ENCODE measurements at places on chromosomes 11 and 22.

- no peak for DNase-seq
Measured at GRCh38 chr22:42425337-42425988, 6.7 kb downstream of the NFAM1 start.

DNA sequence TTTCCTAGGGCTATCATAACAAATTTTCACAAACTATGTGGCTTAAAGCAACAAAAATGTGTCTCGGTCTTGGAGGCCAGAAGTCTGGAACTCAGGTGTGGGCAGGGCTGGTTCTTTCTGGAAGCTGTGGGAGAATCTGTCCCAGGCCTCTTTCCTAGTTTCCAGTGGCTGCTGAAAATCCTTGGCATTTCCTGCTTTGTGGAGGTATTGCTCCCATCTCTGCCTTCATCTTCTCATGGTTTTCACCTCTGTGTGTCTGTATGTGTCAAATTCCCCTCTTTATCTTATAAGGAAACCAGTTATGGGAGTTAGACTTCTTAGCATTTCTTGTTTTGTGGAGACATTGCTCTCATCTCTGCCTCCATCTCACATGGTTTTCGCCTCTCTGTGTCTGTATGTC, 130.4 kb upstream of the PLET1 start:
- no peak for DNase-seq

DNA sequence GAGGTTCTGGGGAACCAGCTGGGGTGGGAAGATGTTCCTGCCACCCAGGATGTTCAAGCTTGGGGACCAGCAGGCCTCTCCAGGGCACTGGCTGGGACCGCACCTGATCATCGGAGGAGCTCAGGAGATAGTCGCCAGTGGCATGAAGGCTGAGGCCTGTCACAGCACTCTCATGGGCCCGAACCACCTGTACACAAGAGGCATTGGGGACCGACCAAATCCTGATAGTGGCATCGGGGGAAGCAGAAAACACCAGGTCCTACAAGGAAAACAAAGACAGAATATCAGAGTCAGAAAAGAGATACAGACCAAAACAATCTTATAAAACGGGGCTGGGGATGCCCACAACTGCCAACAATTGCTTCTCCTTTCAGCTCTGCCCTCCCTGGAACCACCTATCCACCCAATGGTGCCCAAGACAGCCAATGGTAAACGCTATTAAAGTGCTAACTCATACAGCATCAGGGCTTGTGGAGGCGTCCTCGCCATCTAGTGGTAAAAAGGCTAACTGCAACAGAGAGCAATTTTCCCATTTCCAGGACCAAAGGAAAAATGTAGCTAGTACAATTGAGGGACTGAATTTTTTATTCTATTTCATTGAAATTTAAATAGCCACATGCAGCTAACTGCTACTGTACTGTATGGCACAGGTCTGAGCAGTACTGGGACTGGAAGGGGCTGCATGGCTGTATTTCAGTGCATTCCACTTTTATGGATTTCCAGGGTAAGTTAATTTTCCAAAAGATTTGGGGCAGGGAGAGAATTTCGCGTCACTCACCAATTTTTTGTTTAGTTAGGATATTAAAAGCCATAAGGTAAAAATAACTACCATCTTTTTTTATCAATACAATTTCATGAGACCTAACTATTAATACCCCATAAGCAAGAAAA, 7.1 kb downstream of the PRPF19 start:
- DNase-seq = no peak

DNA sequence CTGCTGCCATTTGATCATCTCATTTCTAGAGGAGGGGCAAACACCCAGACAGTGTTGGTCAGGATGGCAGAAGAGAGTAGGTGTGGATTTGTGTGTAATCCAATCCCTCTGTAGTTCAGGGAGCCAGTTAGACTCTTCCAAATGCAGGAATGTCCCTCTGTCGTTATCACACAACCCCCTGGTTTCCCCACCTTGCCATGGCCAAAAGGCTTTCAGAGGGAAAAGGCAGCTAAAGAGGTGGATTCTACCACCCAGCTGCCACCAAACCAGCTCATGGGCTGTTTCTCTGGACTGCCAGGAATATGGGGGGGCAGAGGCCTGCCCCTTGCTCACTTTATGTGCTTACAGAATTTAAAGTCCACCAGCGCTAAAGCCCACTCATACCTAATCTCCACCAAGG, 18.1 kb downstream of the TSKU start:
- no peak for DNase-seq

DNA sequence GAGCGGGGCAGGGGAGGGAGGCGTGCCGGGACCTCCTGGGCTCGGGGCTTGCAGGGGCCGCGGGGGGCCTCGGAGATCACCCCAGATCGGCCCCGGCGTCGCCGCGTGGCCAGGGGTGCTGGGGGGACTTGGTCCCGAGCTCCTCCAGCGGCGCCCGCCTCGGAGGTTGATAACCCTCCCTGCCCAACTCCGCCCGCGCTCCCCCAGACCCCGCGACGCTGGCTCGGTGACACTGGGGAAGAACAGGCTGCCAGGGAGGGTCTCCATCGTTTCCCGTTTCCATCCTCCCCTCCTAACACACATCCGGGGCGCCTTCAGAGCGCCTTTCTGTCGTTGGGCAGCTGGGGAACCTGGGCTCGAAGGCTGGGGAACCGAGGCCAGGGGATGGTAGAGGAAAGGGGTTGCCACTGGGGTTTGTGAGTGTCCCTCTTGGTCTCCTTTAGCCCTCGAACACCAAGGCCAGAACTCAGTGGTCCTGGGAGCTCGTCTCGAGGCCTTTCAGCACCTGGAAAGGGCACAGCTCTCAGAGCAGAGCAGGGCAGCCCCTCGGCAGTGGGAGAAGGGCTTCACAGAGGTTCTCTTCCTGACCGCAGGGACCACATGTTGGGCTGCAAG, 431 bp downstream of the SLC37A2 start:
- DNase-seq = no peak

- no peak for DNase-seq
Measured at GRCh38 chr11:124233376-124233775, 7.5 kb upstream of the OR8G1 start.

GRCh38 chr11:3207526-3208189, 11.0 kb downstream of the MRGPRG start:
- DNase-seq = no peak

DNA sequence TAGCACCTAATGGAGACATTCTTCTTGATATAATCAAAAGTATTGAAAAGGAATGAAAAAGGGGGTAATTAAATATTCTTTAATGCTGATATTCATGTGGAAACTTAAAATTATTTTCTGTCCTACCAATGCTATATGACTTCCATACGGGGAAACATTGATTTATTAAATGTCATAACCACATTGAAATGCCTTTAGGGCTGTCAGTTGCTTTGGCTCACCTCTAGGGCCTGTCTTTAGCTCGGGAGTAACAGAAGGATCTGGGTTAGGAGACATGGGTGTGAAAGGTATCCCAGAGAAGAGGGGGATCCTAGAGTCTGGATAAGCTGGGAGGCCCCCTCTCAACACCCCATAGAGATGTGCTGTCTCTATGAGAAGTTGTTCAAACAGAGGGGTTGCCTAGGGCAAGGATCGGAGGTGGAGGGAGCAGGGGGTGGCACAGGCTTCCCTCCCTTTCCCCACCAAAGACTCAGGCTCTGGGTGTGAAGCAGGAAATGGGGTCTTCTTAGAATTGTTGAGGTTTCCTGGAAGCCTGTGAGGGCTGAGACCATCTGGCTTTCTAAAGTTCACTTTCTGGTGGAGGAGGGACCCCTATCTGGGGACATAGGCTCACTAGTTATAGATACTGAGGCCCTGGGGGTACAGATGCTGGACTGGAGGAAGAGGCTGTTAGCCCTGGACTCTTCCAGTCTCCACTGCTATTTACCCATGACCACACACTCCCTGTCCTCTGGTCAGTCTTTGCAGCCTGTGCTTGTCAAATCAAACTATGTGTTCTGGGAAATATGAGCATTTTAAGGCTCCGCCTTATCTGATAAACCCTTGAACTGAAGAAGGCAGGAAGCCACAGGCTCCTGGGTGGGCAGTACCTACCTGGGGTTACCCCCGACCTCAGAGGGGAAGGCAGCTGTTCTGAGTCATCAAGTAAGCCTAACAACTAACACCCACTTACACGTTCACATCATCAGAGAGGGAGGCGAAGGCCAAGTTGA, 55.8 kb upstream of the RRAS2 start:
- DNase-seq = peak; percentile 84

DNA sequence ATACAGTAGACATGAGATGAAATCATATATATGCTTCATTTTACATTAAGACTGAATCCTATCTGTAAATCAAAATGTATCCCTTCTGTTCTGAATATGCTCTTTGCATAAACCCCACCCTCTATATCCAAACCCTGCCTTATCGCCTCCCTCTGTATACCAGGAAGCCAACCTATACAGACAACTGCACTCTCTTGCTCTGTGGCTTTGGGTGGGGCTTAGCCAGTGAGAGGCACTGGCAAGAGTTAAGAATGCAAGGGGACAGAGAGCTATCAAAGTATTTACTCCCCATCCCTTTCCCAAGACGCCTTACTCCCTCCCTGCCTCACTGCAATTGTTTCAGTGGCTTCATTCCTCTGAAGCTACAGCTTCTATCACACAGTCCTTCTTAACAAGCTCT, 309.8 kb downstream of the TTC28 start:
- DNase-seq = peak; percentile 20

GRCh38 chr11:5204787-5205186, 4.3 kb upstream of the OR51V1 start:
- no peak for DNase-seq

DNA sequence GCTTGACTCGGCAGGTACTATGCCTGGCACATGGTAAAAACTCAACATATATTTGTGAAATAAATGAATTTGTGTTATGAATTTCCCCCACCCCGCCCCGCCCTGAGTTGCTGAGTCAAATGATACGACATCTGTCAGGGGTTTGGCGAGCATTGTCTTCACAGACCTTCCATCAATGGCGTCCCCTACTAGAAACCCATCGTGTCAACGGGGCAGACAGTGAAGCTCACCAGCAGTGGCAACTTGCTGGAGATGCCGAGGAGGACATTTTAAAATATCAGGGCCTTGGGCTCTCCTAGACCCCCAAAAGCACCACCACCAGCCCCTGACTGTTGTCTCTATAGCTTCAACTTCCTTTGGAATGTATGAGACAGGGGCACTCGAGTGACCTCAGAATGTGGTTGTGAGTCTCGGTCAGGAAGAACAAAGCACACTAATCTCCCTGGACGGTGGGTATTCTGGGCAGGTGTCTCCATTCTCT, 761 bp upstream of the NXF1 start:
- DNase-seq = peak; percentile 34

DNA sequence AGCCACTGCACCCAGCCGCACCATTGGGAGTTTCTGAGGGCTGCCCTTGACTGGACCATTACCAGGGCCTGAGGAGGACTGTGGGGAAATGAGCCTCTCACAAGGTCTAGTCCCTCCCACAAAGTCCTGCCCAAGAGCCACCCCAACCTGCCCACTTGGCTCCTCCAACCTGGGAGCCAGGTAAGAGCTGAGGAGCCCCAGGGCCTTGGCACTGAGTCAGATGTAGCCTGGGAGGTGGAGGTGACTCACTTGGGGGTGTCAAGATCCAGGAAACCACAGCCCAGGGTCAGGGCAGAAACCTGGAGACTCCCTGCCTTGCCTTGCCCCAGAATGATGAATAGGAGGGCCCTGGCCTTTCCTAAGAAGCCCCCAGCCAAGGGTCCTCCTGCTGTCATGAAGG, 25.8 kb upstream of the P2RY2 start:
- DNase-seq = peak; percentile 28

- DNase-seq = no peak
Measured at GRCh38 chr11:2655834-2656622, 43.8 kb downstream of the KCNQ1OT1 start.

GRCh38 chr11:69102732-69103615, 52.8 kb upstream of the SMIM38 start:
- DNase-seq = no peak

DNA sequence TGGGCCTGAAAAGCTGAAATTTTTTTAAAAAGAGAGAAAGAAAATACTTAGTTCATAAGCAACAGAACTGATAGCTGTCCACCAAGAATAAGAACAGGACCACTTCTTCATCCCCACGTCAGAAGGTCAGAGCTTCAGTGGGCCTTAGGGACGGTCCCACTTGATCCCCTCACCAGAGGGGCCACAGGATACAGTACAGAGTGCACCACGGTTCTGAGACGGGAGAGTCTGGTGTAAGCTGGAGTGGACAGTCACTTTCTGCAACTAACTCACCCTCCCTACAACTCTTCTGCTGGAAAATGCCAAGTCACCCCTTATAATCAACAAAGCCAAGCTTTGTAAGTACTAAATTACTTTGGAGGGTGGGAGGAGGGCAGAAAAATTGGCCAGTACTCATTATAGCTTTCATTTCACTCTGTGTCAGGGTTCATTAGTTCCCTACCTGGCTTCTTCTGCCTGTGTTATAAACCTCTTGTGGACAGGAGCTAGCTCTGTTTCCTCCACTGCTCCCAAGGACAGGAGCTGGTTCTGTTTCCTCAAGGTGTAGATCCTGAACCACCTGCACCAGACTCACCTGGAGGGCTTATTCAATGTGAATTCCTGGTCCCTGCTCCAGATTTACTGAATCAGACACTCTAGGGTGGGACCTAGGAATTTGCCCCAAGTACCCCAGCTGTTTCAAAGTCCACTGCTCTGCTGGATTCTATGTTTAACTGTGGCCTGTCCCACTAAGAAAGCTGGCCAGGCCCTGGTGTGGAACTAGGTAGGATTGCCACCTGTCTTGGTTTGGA, 39.6 kb downstream of the SCGB1A1 start:
- DNase-seq = no peak

DNA sequence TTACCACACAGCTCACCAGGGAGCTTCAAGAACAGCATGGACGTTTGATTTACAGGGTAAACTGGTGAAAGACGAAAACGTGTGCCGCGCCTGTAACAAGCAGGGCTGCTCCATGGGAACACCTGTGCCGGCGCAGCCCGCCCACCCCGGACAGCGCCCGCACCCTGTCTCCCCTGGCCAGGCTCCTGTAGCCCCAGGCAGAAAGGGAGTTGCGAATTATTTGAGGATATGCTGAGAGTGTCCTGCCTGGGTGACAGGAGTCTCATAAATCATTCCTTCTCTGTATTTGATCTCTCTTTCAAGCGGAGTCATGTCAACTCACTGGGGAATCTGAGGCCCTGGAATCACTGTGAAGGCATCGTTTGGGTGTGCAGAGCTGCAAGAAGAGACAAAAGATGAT, 804.3 kb downstream of the OPCML start:
- no peak for DNase-seq

DNA sequence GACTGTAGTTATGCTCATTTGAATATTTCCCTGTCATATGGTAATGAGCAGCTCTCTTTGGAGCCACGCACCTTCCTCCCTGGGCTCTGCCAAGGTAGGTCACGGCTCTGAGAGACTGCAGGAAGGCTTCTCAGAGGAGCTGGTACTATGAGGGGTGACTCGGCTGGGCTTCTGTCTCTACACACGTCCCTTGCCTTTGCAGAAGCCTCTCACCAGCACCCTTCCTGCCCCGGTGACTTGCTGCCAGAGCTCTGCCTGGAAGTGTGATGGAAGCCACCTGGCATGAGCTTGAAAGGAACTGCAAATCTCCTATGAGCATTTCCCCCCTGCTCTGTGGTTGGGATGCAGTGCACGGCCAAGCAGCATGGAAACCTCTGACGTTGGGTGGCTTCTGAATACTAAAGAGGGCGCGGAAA, 74.2 kb downstream of the KIRREL3 start:
- no peak for DNase-seq

All from NK-92 treated with Interleukin-12 subunit alpha and Interleukin-12 subunit beta, amount 100 ng/mL, for 24 hours (cell line).